ENCODE measurements at places on chromosomes 11 and 22.

- no peak for DNase-seq
Observed at GRCh38 chr11:97525273-97525672, 1135.5 kb downstream of the JRKL start.

GRCh38 chr22:20970939-20971657 lies 4.0 kb downstream of the AIFM3 start:
- DNase-seq: no peak

- no peak for DNase-seq
Observed at GRCh38 chr11:66981976-66982578, 7.0 kb downstream of the C11orf86 start.

DNA sequence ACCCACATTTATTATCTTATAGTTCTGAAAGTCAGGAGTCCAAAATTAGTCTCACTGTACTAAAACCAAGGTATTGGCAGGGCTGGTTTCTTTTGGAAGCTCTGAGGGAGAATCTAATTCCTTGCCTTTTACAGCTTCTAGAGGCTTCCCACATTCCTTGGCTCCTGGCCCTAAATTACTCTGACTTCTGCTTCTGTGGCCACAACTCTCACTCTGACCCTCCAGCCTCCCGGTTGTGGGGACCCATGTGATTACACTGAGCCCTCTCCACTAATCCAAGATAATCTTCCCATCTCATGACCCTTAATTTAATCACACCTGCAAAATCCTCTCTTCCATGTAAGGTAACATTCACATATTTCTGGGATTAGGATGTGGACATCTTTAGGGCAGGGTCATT lies 110.9 kb downstream of the ARL14EP start:
- no peak for DNase-seq

DNA sequence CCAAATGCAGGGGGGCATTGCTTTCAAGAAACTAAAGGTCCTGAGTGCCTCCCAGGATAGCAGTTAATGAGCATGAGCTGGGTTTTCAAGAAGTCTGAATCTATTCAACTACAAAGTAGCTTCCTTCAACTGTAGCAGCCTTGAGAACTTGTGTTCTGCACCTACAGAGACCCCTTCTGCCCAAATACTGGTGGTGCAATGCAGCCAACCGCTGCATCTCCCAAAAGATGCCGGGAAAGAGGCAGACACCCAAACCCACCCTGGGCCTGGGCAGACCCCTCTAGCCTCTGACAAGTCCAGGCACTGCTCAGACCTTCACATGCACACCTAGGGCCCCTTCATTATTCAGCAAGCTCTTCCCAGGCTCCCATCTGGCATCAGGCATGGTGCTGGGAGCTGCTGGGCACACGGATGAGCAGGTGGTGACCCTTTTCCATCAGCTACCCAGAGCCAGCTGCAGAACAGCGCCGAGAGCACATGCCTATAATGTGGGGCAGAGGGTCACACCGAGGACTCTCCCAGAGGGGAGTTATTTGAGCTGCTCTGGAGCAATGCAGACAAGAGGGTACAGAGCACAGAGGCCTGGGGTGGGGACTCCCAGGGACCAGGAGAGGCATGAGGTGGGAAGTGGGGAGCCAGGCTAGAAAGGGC lies 44.9 kb upstream of the ETS1 start:
- DNase-seq: no peak

DNA sequence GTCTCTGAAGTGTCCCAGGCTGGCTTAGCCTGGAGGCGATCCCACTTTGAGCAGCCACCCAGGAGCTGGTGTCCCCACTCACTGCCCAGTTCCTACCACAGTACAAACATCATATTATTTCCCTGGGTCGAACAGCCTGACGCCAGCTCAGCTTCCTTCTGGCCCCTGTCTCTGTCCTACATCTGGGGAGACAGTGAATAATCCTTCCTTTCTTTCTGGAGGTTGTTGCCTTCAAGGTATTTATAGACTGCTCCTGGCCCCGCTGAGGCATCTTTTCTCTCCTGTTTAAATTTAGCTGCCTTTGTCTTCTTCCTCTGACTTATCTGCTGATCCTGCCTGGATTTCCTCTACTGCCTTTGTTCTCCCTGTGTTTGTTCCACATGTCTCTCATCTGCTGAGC lies 56.8 kb upstream of the LRRC55 start:
- DNase-seq: no peak

- DNase-seq: no peak
Observed at GRCh38 chr11:45180179-45180847, 33.9 kb downstream of the PRDM11 start.

- no peak for DNase-seq
Observed at GRCh38 chr11:16456366-16456765, 100.0 kb upstream of the SOX6 start.

DNA sequence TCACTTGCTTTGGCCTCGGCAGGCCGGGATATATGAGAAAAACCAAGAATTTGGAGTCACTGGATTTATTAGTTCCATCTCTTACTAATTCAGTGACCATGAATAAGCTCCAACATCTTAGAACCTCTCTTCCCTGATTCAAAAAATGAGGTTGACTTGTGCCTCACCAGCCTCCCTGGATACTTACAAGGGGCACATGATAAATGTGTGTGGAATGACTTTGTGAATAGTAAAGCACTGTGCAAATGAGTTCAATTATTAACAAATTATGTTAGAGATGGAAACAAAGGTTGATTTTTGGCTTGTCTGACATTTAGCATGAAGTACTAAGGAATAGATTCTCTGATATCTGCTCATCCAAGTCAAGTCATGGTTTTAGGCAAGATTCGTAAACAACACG lies 104.1 kb downstream of the TRIM44 start:
- no peak for DNase-seq

DNA sequence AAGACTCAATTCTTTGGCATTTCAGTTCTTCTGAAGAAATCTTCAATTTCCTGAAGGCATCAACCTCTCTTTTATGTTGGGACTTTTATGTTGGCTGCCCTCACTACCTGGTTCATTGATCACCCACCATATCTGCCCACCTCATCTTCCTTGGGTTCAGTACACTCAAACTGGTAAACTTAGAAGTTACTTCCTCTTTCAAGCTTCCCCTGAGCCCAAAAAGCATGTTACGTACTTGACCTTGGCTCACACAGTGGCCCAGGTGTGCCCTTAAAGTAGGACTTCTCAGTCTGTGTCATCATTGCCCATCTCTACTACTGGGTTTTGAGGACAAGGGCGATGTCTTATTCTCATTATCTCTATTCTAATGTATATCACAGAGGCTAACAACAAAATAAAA lies 86.1 kb downstream of the GRIA4 start:
- no peak for DNase-seq
